ENCODE measurements at places on chromosomes 12 and 14.

- no peak for DNase-seq
Measured at GRCh38 chr14:73712071-73712506, 2.1 kb downstream of the PNMA1 start.

- no peak for DNase-seq
Measured at GRCh38 chr12:94277426-94278000, 129.1 kb downstream of the PLXNC1 start.

GRCh38 chr12:117749431-117749830, 219.4 kb downstream of the KSR2 start:
- no peak for DNase-seq

- no peak for DNase-seq
Measured at GRCh38 chr14:51818748-51819380, 41.5 kb upstream of the GNG2 start.

DNA sequence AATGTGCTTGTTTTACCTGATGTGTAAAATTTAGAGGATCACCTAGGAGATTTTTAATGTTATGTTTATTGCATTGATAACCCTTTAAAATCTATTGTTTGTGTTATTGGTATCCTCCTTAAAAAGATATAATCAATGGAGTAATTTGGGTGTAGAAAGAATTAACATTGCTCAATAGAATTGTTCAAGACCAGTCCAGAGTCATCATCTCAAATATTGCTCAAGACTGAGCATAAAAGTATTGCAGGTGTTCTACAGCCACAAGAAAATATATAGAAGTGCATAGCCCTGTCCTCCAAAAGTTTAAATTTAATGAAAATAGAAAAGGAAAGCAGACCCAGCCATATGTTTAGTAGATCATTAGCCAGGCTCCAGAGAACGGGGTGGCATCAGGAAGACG, 102.5 kb upstream of the ARID2 start:
- DNase-seq = no peak

- DNase-seq = no peak
Measured at GRCh38 chr14:67911562-67911961, 92.0 kb downstream of the RAD51B start.

DNA sequence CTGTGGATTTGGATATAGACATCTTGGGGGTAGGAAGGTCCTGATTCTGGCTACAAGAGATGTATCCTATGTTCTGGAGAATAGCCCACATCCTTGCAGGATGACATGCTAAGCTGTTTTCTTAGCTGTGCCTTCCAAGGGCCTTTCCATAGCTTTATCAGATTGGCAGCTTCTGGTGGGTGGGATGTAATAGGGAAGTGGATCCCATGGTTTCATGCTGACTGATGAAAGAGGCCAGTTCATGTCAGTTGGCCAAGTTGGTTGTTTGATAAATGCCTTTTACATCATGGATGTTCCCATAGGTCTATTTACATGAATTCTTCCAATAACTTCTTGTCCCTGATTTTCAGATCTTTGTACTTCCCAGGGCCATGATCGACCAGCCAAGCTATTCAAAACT, 169.1 kb upstream of the RMST start:
- DNase-seq = no peak

GRCh38 chr14:76715101-76715500, 46.2 kb upstream of the VASH1 start:
- no peak for DNase-seq

GRCh38 chr14:68141281-68142088, 321.9 kb downstream of the RAD51B start:
- DNase-seq = no peak

- DNase-seq = no peak
Measured at GRCh38 chr14:103112400-103113243, 10.6 kb upstream of the TNFAIP2 start.

DNA sequence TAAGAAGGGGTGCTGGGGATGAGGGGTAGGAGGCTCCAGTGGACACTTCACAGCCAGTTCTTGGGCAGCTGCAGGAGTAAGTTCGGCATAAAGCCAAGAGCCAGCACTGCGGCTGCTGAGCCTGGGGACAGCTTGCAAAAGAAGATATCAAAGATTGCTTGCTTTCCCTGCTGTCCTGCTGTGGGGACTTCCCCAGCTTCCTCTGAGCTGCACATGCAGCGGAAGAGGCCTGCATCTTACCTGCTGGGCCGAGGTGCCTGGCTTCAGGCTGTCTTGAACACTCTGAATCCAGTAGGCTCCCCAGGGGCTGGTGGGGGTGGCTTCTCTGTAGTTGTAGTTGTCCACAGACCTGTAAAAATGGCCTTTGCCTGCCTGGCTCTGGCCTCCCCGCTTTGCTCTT, 1.3 kb downstream of the CHGA start:
- no peak for DNase-seq

DNA sequence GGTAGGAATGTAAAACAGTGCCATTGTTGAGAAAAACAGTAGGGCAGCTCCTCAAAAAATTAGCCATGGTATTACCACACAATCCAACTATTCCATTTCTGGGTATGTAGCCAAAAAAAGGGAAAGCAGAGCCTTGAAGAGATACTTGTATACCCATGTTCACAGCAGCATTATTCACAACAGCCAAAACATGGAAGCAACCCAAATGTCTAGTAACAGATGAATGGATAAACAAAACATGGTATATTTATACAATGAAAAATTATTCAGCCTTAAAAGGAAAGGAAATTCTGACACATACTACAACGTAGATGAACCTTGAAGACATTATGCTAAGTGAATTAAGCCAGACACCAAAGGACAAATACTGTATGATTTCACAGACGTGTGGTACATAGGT, 67.6 kb upstream of the GNG2 start:
- no peak for DNase-seq

DNA sequence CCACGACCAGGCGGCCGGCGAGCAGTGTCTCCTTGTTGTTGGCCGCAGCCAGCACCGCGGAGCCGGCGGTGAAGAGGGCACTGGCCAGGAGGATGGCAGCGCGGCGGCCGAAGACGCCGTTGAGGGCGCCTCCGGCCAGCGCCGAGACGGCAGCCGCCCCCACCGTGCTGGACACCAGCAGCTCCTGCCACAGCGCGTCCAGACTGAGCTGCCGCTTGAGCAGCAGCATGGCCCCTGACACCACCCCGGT, 691 bp downstream of the SLC2A13 start:
- DNase-seq = no peak
